ENCODE measurements at places on chromosomes 6 and 20.
A peak's percentile ranks its signal among the peaks of the same experiment; 100 is the strongest.

GRCh38 chr20:61835791-61836350 lies 229.8 kb downstream of the TAF4 start:
- DNase-seq, result no peak

DNA sequence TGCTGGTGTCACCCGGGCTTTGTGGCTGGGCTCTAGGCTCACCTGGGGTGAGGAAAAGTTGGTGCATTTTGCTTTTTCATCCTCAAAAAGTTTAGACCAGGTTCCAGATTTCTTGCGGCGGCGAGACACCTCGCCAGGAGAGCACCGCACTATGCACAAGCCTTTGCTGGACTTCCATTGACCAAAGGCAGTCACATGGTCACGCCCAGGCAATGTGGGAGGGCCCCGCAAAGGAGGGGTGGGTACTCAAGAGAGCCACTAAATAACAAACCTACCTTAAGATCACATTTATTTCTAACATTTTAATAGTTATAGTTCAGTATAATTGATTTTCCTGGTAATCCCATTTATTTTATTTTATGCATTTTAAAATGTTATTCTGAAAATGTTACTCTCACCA lies 3.0 kb upstream of the KIF16B start:
- no peak for DNase-seq

- DNase-seq, result peak; percentile 22
Measured at GRCh38 chr6:53461696-53462095, 83.2 kb downstream of the GCLC start.

DNA sequence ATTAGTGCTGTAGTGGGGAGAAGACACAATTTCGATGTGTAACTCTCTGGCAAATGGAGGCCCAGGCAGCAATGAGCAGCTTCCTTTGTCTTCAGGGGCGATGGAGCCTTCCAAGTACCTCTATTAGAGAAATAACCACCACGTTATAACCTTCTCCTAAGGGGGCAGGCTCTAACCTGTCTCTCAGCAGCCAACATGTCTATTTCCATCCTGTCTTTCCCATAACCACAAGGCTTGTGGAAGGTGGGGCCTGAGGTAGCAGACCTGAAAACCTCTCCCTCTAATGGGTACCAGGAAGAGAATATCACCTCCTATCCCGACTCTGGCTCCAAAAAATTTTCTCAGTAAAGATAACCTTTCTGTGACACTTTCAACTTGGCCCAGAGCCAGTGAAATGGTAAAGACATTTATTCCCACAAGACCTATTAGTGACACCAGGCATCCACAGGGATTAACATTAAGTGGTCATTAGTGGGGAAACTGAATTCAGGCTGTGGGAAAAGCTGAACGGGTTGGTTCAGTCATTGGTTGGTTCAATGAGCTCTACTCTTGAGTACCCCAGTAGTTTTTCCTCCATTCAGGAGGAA lies 4.0 kb downstream of the PEX6 start:
- DNase-seq, result no peak

GRCh38 chr6:135913785-135914184 lies 62.3 kb downstream of the PDE7B start:
- no peak for DNase-seq
